ENCODE measurements at places on chromosomes 1 and 21. TPM values are rescaled to one million over a fixed set of nuclear protein-coding genes. Genes with fewer than 3 reads are reported as not detected.

Gene OR14C36
- total RNA-seq, result not detected

Gene CD53
- total RNA-seq, result 193 TPM

Gene RYR2
- not detected for total RNA-seq

Gene RGS13
- not detected for total RNA-seq

Gene ARL8A
- total RNA-seq, result 23.4 TPM

Gene APP
- total RNA-seq, result 53.7 TPM

Gene GJA8
- not detected for total RNA-seq

Gene S100A7A
- not detected for total RNA-seq

Gene BSND
- not detected for total RNA-seq

Gene CHIA
- total RNA-seq, result not detected

Gene ALX3
- total RNA-seq, result not detected

Gene AGMAT
- total RNA-seq, result 25.4 TPM

Gene CKS1B
- 156 TPM for total RNA-seq

Gene ODF2L
- 16.9 TPM for total RNA-seq

Gene LCE3D
- not detected for total RNA-seq

Gene VSIG8
- total RNA-seq, result not detected

Gene RPS6KA1
- 131 TPM for total RNA-seq

Gene CDC14A
- 11.2 TPM for total RNA-seq

Gene PDE9A
- 6.5 TPM for total RNA-seq

Gene FAAH
- total RNA-seq, result 2.8 TPM

Gene FAM72C
- total RNA-seq, result 8.8 TPM

Gene FCRL6
- not detected for total RNA-seq

Gene CNKSR1
- 2.4 TPM for total RNA-seq
